ENCODE measurements at places on chromosomes 2 and 18. TPM values are rescaled to one million over a fixed set of nuclear protein-coding genes. Genes with fewer than 3 reads are reported as not detected.

HEATR5B gene
- 14.8 TPM for total RNA-seq

- DNase-seq: no peak
Measured at GRCh38 chr2:190575263-190575662, 40.7 kb upstream of the NEMP2 start.

DNA sequence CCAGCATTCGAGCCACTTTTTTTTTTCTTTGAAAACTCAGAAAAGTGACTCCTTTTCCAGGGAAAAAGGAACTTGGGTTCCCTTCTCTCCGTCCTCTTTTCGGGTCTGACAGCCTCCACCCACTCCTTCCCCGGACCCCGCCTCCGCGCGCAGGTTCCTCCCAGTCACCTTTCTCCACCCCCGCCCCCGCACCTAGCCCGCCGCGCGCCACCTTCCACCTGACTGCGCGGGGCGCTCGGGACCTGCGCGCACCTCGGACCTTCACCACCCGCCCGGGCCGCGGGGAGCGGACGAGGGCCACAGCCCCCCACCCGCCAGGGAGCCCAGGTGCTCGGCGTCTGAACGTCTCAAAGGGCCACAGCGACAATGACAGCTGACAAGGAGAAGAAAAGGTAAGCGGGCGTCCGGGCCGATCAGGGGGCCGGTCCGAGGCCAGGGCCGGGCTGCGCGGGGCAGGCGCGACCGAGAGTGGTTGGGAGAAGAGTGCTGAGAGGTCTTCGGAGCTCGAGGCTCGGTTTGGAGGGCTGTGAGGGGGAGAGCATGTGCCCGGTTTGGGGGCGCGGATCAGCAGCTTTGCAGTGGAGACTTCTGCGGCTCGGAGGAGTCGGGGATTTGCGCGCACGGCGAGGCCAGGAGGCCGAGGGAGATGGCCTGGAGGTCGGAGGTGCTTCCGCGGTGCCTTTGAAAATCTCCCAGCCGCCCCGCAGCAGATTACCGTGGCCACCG, 502 bp downstream of the EPAS1 start:
- DNase-seq: peak; percentile 81

MAP3K19 gene
- total RNA-seq: not detected

DNA sequence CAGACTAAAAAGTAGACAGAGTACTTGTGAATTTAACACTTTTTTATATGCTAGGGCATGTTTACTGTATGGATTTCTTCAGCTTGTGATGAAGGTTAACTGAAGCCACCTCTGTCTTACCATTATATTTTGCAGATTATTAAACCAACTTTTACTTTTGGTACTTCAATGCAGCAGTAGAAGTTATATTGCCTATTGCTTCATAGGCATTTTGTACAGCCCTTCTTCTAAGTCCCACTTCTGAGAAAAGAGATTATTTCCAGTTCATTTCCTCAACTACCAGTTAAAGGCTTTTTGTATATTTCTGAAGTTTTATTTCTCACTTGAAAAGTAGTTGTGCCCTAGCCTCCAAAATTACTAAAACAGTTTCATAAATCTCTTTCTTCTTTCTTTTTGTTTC, 256.4 kb upstream of the FBXO11 start:
- DNase-seq: no peak

TMEM17 gene
- 0.32 TPM for total RNA-seq

CTNNA2 gene
- not detected for total RNA-seq

- peak; percentile 78 for DNase-seq
Measured at GRCh38 chr2:196131949-196132925, 39.1 kb downstream of the STK17B start.

DNA sequence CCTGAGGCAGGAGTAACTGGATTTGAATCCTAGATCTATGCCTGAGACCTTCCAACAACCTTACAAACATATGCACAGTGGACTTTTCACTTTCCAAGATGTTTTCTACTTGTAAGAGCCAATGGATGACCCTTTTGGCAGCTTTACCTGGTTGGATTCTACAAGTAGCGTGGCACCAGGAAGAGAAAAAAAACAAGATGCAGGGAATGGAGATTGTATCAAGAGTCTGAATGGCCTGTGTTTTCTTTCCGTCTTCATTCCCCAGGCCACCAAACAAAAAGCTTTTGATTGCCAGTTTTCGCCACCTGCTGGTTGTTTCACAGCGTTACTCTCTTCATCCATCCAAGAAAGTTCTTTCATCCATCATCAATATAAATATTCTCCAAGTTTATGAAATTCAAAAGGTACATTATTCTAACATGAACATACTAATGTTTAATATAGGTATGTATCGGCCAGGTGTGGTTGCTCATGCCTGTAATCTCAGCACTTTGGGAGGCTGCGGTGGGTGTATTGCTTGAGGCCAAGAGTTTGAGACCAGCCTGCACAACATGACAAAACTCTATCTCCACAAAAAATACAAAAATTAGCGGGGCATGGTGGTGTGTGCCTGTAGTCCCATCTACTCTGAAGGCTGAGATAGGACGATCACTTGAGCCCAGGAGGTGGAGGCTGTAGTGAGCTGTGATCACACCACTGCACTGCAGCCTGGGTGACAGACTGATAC, 3.5 kb upstream of the BCL2 start:
- DNase-seq: peak; percentile 58

DNA sequence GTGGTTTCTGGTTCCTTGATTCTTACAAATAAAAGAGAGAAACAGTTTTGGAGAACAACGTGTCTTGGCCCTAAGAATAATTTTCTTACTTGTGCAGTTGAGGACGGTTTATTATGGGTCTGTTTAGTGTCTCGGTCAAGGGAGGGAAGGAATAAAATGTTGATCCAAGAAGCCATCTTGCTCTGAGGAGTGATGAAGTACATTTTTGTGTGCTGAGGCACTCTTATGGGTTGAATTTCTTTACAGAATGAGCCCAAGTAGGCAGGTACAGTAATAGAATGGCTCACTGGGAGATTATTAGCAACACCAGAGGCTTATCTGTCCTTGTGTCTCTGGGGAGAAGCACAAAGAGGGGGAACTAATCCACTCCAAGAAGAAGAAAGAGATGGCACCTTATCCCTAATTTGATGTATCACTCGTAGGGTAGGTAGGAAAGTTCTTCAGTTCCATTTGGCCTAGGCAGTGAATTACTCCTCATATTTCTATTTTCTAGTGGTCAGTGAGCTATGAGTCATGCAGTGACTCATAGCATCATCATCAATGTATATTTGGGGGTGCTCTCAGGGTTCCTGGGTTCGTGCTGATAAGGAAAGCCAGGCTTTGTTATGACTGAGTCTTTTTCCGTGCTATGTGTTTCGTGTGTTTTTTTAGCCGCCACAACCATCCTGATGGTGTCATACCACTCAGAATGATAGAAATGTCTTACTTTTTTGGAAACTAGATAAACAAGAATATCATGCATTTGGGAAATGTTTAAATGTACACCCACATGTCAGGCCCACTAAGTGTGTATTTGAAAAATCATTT, 250.1 kb upstream of the CTAGE1 start:
- no peak for DNase-seq

PNPT1 gene
- total RNA-seq: 21.8 TPM

GRCh38 chr2:23200787-23201114, 184.2 kb upstream of the KLHL29 start:
- DNase-seq: no peak

DNA sequence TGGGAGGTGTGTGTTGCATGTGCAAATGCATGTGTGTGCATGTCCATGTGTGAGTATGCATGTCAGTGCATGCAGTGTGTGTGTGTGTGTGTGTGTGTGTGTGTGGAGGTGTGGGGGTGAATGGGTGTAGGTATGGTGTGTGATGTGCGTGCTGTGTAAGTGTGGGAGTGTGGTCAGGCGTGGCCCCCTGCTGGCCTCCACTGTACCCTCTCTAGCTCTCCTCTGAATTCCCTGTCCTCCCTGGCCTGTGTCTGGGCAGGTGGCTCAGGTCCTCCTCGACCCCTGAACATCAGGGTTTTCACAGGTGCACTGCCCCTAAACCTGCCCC, 230.2 kb downstream of the CELF4 start:
- no peak for DNase-seq

RNF152 gene
- total RNA-seq: 0.39 TPM

SPP2 gene
- not detected for total RNA-seq

OTX1 gene
- not detected for total RNA-seq

GRCh38 chr2:134772493-134773169, 53.8 kb upstream of the TMEM163 start:
- DNase-seq: no peak

PFN4 gene
- 0.29 TPM for total RNA-seq

Measured in activated T-cell treated with anti-CD3 and anti-CD28 coated beads, Interleukin-2, amount 50 U/mL, for 72 hours (primary cell).